ENCODE measurements at places on chromosomes 3 and 15.

DNA sequence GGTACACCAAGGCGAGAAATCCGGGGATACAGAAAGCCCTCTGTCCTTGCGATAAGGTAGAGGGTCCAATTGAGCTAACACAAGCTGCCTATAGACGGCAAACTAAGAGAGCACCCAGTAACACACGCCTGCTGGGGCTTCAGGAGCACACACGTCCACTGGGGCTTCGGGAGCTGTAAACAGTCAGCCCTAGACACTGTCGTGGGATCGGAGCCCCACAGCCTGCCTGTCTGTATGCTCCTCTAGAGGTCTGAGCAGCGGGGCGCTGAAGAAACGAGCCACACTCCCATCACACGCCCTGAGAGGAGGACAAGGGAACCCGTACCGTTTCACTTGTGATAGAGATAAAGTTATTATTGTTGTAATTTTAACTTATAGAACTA is 486 bp downstream of the SAMMSON start:
- DNase-seq, result no peak

DNA sequence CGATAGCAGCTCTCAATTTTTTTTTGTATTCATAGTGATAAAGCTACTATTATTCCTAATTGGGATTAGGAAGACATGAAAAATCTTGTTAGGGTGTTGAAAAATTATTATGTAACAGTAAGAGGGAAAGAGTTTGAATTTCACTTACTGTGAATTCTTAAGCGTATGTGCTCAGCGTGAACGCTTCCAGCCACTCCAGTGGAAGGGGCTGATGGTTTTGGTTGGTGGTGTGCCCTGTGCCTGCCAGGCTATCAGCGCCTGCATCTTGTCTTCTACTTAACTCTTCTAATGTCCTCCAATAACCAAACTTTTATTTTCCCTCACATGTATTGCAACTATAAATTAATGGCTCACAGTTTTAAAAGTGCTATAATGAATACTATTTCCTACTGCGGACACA is 22.5 kb downstream of the CDIN1 start:
- no peak for DNase-seq

DNA sequence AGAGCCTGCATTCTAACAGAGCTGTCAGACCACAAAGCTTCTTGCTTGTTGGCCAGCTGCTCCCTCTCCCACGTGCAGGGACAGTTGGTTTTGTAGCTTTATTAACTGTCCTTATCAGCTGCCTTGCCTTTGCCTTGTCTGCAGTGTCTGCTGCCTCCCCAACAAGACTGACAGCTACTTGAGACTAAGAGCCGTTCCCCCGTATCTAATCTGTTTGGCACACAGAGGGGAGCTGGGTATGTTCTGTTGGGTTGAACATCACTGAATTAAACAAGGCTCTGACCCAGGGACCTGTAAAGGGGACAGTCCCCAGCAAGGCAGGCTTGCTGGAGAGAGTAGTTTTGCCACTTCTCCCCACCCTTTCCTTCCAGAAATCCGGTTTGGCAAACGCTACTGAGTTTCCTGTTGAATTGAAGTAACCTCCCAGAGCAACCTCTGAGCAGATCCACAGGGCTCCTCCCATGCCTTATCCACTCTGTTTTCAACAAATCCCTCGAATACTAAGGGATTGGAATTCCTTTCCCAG is 116.1 kb downstream of the ANP32A start:
- no peak for DNase-seq

DNA sequence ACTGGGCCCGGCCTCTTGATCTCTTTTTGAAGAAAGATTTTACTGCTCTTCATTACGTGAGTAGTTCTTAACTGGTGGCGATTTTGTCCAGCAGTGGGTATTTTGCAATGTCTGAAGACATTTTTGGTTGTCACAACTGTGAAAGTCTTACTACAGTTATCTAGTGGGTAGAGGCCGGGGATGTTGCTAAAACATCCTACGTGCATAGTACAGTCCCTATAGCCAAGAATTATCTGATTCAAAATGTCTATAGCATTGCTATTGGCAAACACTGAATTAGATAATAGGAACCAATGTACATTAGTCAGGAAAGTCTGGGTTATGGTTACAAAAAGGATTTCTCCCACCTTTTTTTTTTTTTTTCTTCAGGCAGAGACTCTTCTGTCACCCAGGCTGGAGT is 38.1 kb downstream of the FOXL2 start:
- DNase-seq, result no peak

DNA sequence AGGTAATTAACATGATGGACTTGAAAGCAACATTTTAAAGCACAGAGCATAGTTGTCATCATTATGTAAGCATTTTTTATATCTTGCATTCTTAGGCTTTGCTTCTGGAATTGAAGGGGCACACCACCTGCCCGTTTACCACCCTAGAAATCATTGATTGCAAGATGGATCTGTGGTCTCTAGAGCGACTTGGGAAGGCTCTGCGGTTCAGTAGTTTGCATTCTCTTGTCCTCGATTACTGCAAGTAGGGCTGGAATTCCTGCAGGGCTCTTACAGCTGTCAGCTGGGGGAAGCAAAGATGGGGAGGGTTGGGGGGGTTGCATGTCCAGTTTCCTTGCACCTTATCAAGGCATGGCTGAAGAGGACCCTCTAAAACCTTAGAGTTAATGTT is 56.7 kb upstream of the RNF7 start:
- DNase-seq, result no peak

- DNase-seq, result no peak
These were observed 1.2 kb downstream of the TLNRD1 start for GRCh38 chr15:81002009-81002330.

GRCh38 chr3:53311882-53312281 is 35.5 kb downstream of the DCP1A start:
- no peak for DNase-seq

GRCh38 chr3:53695324-53695690 is 150.9 kb downstream of the CHDH start:
- DNase-seq, result no peak

- no peak for DNase-seq
These were observed 49.9 kb downstream of the PGPEP1L start for GRCh38 chr15:98957655-98958054.

DNA sequence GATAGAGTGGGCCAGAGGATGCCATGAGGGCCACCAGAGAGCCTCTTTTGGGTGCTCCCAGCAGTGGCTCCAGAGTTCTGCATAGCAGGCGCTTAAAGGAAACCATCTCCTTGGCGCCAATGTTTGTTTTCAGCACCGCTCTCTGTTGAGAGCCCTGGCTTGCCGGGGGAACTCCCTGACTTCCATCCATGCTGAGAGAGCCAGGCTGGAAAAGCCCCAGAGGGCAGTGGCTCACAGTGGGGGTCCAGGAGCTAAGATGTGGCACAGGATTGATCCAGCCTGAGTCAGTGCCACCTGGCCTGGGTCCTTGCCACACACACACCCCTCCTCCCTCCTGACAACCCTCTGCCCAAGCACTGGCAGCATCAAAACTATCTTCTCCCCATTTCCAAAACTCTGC is 50.4 kb upstream of the HACD2 start:
- peak; percentile 24 for DNase-seq

DNA sequence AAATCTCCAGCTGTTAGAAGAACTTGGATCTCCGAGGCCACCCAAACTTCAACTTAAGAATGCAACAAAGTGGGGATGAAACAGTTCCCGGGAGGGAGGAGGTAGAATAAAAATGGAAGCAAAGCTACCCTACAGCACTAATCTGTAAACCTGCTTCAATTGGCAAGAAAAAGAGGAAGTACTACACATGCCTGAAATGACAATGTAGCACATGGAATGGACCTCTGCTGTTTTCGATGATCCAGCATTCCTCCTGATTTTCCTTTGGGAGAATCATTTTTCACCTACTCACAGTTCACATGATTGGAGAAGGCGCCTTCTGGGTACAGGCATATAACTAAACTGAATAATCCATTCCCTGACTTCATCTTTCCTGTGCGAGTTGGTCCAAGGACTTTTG is 1081.5 kb downstream of the FHIT start:
- no peak for DNase-seq

DNA sequence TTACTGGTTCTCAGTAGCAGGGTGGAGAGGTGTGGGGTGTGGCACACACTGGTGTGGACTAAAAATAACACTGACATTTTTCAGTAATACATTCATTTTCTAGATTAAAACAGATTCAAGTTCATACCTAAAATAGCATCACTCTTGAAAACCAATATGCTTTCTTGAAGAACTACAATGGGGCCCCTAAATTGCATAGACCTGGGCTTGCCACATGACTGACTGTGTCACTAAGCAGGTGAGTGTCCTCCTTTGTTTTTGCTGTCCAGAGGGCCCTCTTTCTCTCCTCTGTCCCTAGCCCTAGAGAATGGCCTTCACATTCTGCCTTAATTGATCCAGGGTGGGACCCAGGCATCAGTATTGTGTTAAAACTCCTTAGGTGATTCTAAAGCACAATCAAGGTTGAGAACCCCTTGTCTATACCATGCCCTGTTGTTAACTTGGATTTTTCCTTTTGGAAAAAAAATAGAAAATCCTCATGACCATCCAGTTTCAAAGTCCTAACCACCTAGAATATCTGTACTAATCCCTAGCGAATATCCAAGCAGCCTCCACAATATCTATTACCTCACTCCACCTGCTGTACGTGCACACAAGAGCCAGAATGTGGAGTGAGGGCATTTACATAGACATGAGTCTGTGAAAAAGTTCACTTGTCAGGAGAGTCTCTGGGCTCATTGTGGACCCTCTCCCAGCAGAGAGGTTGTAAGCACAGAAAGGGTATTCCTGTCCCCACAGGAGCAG is 18.7 kb upstream of the TMEM41A start:
- DNase-seq, result no peak

DNA sequence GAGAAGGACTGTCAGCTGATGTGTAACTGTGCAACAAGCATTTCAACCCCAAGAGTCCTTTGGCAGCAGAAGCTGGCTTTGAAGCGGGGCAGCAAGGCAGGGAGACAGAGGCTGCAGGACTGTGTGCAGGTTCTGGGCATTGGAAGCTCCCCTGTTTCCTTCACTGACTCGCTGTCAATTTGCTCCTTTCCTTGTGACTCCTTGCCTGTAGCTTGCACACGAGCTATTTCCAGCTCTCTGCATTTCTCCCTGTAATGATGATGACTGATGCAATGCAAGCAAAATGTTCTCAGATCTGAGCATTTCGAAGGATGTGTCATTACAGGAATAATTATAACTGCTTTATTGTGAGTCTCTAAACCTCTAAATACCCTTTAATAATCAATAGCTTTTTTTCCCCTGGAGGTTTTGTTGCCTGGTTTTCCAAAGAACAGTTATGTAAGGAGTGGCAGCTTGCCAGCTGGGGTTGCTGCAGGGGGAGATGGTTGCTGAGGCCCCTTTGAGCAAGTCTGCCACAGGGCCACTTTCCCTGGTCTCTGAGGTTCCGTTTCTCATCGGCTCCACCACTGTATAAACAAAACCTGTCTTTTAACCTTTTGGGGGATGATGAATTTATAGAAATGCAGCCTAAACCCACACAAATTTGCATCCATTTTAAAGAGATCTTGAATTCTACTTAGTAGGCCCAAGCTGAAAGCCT is 2.8 kb downstream of the APOD start:
- DNase-seq, result no peak

GRCh38 chr3:196883361-196883760 is 15.6 kb downstream of the SENP5 start:
- DNase-seq, result no peak

- DNase-seq, result no peak
These were observed 375.2 kb upstream of the SGO1 start for GRCh38 chr3:20561166-20561565.

DNA sequence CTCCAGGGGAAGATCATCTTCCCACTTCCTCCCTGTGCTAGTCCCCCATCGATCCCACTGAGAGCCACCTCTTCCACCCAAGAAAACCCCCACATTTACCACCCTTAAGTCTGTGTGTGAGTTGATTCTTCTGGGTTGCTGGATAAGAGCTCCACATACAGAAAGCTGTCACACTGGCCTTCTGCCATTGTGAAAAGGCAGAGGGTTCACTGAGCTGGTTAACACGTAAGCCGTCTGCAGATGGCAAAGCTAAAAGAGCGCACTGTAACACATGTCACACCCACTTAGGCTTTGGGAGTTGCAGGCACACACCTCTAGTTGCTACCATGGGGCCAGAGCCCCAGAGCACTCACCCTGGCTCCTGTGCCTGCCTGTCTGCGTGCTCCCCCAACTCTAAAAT is 309.8 kb upstream of the LRRC3B start:
- DNase-seq, result no peak

DNA sequence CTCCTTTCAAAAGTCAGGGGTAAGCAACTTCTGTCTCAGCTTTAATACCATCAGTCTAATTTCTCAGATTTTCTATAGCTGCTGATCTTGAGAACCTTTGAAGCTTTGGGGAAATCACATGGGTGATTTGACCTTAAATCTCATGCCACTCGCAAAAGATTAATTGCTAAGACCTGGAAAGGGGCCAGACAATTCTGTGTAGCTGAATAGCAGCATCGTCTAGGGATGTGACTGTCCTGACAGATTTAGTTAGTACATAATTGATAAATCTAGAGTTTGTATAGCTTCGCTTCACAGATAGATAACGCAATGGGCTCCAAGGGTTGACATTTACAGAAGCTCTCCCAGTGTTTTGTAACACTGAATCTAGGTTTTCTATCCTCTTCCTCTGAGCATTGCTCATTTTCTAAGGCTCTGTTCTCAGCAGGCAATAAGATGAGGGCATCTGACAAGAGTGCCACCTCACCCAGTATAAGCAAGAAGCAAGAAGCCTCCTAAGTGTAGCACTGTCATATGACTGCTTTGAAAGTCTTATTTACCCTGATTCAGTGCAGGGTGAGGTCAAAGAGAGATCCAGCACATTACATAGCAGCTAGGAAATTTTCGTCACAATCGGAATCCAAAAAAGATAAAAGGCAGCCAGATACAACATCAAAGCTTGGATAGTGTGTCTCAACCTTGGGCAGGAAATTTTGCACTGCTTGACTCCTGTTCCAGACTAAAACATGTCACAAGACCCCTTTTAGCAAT is 47.7 kb upstream of the DUT start:
- DNase-seq, result no peak

Measured in NCI-H510A treated with DMSO at 0.1 percent for 48 hours (cell line).